ENCODE measurements at places on chromosomes 5 and 9.
A peak's percentile ranks its signal among the peaks of the same experiment; 100 is the strongest.

GRCh38 chr5:143593723-143594122, 190.2 kb upstream of the NR3C1 start:
- no peak for DNase-seq

DNA sequence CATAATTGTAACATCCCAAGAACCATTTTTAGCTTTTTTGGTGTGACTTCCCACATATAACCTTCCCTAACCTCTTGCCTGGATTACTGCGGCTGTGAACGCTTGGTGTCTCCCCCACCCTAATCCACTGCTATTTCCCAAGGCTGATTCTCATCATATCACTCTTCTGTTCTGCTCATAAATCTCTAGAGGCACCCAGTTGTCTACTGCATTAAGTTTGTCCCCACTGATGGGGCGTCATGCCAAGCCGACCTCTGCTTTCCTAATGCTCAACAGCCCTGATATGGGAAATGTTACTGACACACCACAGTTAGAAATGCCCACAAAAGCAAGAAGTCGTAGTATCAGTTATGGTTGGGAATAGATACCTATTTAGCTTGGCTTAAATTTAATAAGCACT, 24.4 kb downstream of the NPR3 start:
- no peak for DNase-seq

- DNase-seq: no peak
These were observed 835.6 kb upstream of the GRAMD2B start for GRCh38 chr5:125587631-125588030.

- no peak for DNase-seq
These were observed 55.6 kb downstream of the NACC2 start for GRCh38 chr9:136039488-136039887.

GRCh38 chr5:167143716-167144115, 1147.7 kb upstream of the WWC1 start:
- no peak for DNase-seq

DNA sequence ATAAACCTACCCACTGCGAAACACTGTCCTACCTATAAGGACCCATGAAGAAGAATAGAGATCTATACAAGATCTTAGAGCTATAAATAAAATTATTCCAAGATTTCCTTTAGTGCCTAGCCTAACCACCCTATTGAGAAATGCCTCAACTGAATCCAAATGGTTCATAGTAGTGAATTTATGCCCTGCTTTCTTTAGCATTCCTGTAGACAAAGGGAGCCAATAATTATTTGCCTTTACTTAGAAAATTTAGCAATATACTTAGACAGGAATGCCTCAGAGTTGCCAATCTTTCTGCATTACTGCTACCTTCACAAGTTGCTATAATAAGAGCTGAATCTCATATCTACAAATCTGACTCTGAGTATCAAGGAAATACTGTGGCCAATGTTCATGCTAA, 62.6 kb downstream of the PUM3 start:
- DNase-seq: no peak

DNA sequence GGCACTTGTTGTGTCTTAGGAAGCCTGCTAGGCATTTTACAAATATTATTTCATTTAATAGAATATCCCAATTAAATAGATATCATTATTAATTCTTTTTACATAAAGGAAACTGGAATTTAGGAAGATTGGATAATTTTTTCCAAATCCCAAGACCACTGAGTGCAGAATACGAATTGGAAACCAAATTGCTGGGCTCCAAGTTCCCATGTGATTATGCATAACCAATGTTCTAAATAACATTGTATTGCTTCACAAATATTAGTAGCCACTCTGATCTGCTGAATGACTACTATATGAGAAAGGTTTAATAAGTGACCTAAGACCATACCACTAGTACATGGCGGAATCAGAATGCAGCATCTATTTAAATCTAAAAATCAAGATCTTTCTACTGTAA, 57.7 kb downstream of the ALDH1A1 start:
- no peak for DNase-seq

- no peak for DNase-seq
These were observed 278.0 kb downstream of the CETN3 start for GRCh38 chr5:90131383-90132133.

DNA sequence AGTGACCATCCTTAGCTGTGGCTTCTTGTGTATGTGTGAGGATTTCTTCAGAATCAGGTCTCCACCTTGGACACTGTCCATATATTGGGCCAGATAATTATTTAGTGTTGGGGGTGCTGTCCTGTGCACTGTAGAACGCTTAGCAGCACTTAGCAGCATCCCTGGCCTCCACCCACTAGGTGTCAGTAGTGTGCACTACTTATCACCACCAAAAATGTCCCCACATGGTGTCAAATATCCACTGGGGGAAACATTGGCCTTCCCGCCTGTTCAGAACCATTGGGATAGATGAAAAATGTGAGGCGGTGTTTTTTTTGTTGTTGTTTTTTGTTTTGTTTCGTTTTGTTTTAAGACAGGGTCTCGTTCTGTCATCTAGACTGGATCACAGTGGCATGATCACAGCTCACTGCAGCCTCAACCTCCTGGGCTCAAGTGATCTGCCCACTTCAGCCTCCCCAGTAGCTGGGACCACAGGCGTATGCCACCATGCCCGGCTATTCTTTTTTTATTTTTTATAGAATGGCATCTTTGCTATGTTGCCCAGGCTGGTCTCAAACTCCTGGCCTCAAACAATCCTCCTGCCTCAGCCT, 67.7 kb downstream of the TENT4A start:
- peak; percentile 58 for DNase-seq

DNA sequence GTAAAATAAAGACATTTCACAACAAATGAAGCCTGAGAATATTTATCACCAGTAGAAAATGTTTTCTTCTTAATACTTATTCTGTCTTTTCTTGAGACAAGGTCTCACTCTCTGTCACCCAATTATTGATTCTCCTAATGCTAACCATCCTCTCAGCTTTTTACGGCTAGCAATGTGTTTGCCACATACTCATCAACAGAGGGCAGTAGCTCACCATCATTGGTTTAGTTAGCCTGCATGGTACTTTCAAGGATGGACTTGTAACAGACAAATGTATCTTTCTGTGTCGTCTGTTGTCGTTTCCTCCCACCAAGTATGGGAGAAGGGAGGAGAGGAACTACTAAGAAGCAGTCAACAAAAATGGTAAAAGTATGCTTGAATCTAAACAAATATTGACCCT, 5.9 kb upstream of the ACO1 start:
- peak; percentile 19 for DNase-seq
